NCI-H2029 treated with DMSO at 0.1 percent for 48 hours (cell line): ENCODE measurements at places on chromosomes 1 and 21.

DNA sequence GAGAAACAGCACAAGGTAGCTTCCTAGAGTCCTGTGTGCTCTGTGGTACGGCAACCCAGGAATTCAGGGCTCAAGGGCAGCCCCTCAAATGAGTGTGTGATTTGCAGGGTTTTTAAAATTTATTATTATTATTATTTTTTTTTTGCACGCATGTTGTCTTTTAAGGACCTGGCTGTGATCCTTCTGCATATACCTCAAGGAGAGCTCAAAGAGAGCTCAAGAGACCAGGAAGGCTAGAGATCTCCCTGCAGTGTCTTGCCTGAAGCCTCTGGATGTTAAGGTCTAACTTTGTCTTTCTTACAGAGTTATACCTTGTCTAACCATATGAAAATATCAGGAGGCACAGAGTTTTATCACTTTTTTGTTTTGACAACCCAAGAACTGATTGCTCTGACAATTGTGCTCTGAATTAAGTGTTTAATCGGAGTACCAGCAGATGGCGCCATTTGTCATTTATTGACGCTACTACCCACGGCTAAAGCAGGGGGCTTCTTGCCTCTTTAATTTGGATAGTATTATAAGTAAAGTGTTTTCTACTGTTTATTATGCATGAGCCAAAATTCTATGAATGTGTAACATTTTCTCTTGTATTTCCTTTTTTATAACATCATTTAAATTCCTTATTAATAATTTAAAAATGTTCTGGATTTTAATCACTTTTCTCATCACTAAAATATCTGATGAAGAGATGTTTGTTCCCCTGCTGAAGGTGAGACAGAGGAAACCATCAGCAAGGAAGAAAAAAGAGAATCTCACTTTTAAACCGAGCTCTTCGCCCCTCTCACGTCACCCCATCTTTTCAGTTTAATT lies 35.8 kb upstream of the LMO4 start:
- peak; percentile 75 for DNase-seq

DNA sequence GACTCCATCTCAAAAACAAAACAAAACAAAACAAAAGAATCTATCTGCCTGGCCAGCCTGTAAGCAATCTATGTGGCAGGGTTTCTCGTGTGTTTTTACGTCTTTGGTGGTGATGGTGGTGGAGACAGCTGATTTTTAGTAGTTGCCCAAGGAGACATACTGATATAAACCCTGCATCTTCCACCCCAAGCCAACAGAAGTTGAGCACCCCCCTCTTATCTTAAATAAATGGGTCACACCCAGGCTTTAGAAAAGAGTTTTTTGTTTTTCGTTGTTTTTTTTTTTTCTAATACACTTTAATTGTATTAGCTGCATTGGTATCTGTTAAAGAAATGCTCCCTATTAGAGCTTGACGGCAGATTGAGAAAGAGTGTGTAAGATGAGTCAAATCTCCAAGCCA lies 134.7 kb downstream of the GLUL start:
- no peak for DNase-seq

DNA sequence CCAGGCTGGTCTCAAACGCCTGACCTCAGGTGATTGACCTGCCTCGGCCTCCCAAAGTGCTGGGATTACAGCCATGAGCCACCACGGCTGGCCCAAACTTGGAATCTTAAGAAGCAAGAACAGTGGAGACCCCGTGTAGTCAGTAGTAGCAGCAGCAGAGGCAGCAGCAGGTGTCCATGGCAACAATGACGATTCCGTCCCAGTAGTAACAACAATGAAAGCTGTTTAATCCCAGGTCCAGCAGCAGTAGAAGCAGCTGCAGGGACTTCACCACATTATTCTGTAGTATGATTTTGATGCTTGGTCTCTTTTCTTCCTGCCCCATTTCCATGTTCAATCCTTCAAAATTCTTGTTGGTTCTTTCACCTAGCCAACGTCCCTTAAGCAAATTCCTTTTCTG lies 69.6 kb upstream of the KCTD3 start:
- no peak for DNase-seq

- DNase-seq, result no peak
Measured at GRCh38 chr1:79716447-79716846, 709.9 kb upstream of the ADGRL4 start.

GRCh38 chr1:199041173-199041914 lies 402.5 kb downstream of the PTPRC start:
- DNase-seq, result no peak

- peak; percentile 68 for DNase-seq
Measured at GRCh38 chr1:91777196-91777595, 108.8 kb downstream of the TGFBR3 start.

GRCh38 chr21:43667191-43667904 lies 8.0 kb downstream of the RRP1B start:
- no peak for DNase-seq

- DNase-seq, result no peak
Measured at GRCh38 chr1:103265551-103265950, 157.2 kb upstream of the COL11A1 start.

DNA sequence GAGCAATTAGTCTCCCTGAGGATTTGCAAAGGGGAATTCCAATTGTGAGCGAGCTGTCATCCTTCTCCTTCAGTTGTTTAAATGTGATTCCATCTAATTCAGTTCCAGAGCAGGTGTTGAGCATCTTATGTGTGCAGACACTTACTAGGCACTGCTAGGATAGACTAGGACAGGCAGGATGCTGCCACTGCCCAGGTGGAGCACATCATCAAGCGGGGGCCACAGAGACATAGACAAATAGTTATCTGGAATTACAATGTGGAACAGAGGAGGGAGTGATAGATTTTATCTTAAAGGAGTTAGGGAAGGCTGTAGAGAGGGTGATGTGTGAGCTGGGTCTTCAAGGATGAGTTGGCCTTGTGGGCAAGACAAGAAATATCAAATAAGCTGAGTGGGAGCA lies 55.9 kb downstream of the CDC7 start:
- DNase-seq, result no peak

- no peak for DNase-seq
Measured at GRCh38 chr1:188817814-188818213, 1659.8 kb downstream of the BRINP3 start.

- DNase-seq, result no peak
Measured at GRCh38 chr1:20311289-20311688, 20.6 kb downstream of the VWA5B1 start.

DNA sequence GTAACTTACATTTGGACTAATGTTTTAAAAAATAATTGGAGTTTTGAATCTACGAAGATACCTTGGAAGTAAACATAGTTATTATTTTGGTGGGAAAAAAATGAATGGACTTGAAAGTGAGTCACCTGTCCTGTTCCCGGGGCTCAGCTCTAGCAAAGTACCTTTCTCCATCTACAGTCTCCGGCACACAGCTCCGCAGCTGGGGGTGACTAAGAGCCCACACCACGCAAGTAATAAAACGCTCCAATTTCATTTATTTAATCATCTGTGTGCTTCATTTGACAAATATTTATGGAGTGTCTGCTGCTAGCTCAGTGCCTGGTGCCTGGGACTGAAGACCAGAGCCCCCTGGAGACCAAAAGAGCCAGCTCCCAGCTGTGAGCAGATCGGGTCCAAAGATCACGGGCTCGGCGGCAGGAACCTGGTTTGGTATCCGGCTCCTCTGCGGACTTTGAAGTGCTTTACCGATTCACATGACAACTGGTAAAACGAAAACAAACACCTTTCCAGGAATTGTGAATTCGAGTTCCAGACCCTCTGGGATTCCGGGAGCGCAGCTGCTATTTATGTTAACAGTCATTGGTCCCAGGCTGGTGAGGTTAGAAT lies 1.7 kb upstream of the RIPK4 start:
- peak; percentile 58 for DNase-seq
